ENCODE measurements at places on chromosomes 16 and 17. TPM values are rescaled to one million over a fixed set of nuclear protein-coding genes. Genes with fewer than 3 reads are reported as not detected.

KRTAP4-6 gene
- polyA plus RNA-seq, result not detected

ZG16 gene
- polyA plus RNA-seq, result 0.06 TPM

SPIRE2 gene
- 9.5 TPM for polyA plus RNA-seq

STH gene
- not detected for polyA plus RNA-seq

HBA1 gene
- 505 TPM for polyA plus RNA-seq

HOXB1 gene
- 0.26 TPM for polyA plus RNA-seq

IL17C gene
- polyA plus RNA-seq, result not detected

GOT2 gene
- 112 TPM for polyA plus RNA-seq

HOXB6 gene
- polyA plus RNA-seq, result 72.6 TPM

CMTM1 gene
- 4.8 TPM for polyA plus RNA-seq

KRT12 gene
- polyA plus RNA-seq, result not detected

ELMO3 gene
- polyA plus RNA-seq, result 5.5 TPM

KRT28 gene
- polyA plus RNA-seq, result not detected

GRCh38 chr17:81018044-81018802 is 16.7 kb upstream of the BAIAP2 start:
- no peak for DNase-seq

DNA sequence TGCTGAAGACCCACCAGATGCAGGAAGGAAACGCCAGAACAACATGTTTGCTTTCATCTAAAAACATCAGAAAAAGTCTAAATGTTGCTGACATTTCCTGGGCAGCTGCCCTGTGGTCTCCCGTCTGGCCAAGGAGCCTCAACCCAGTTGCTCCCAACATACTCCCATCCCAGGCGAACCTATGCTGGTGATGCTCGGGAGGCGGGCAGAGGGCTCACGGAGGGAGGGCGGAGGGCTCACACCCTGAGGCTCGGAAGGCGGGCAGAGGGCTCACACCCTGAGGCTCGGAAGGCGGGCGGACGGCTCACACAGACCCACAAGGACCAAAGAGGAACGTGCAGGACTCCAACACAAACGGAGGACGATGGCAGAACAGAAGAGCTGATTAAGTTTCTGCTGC is 135.4 kb downstream of the ANKRD11 start:
- DNase-seq, result no peak

GRCh38 chr17:56909742-56910508 is 3.9 kb downstream of the TRIM25 start:
- DNase-seq, result no peak

DNA sequence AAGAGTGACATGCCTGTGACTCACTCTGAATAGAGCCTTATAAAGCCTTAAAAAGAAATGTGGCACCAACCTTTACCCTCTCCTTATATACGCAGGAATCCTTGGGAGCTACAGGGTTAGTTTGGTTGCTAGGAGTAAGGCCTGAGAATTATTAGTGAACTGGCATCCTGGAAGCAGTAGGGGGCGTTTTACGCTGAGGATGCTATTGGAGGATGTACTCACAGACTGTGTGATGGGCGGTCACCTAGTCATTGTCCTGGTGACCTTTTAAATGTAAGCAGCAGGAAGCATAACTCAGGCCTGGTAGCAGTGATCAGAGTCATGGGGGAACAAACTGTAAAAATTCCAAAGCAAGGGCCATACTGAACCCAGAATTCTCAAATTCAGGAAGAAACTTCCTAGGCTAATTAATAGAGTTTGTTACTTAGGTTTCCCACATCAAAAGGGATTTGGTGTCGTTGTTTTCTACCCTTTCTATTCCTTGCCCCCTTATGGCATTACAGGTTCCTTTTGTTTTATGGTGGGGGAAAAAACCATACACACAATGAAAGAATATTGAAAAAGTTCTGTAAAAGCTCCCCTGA is 153.8 kb downstream of the SNX11 start:
- no peak for DNase-seq

DNA sequence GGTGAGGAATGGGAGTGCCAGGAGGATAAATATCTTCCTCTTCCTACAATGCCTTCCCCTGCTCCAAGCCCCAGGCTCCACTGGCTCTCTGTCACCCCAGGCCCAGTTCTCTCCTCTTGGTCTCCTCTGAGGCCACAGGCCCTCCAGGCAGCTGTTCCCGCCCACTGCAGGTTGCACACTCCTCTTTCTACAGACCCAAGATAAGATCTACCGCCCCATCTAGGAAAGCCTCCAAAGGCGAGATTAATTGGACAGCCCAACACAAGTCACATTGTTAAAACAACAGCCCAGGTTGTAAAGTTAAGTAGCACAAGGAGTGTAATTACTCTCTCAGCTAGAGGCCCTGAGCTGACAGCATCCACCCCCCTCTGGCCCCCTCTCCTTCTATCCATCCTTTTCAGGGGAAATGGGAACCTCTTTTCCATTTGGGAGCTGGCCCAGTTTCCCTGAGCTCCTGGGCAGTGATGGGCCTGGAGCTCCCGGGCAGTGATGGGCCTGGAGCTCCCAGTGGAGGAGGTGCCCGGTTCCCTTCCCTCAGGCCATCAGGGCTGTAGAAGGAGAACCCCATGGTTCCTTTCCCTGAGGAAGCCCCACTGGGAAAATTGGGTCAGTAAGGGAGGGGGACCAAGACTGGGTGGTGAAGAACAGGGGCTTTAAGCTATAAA is 7.3 kb downstream of the DLX4 start:
- no peak for DNase-seq

GRCh38 chr16:57898961-57899360 is 72.0 kb downstream of the CNGB1 start:
- no peak for DNase-seq

DNA sequence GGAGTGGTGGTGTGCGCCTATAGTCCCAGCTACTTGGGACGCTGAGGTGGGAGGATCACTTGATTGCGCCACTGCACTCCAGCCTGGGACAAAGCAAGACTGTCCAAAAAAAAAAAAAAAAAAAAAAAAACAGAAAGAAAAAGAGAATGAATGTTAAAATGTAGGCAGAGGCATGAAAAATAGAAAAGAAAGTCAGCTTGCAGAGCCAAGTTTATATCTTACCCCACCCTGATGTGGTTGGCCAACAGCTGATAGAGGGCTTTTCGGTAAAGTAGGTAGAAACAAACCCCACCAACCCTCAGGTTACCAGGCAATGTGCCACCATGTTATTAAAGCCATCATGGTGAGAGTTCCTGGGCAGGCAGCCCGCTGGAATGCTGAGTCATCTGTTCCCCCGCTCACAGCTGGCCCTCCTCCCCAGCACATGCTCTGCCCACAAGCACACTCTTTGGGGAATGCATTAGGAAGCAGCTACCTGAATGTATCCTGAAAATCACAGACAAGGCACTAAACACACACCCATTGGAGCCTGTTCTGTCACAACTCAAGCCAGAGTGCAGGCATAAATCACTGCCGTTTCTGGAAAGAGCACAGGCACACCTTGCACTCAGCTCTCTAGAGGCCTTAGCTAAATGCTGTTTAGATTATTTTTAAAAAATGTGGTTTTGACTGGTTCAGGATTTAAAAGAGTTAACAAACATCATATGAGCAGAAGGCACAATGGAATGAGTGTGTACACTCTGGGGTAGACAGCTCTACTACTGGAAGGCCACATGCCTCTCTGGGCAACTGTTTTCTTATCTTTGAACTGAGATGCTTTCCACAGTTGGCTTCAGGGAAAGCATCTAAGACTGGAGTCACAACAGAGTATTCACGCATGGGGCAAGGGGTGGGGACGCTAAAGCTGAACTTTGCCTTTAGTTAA is 128.5 kb downstream of the PARN start:
- no peak for DNase-seq

DNA sequence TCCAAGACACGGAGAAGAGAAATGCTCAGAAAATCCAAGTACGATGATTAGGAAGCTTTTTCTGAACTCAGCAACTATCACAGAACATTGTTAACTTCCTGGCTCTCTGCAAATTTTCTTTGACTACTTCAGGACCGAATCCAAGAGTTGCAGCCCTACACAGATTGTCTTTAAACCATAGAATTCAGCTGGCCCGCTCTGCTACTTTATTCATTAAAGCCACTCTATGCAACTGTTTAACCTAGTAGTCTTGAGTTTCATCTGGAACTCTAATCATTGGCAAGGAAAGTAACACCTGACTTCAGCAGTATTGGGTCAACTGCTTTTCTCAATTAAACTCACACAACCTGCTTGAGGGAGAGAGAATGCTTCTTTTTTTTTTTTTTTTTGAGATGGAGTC is 210.1 kb downstream of the SLC39A11 start:
- no peak for DNase-seq

GRCh38 chr16:81499576-81500380 is 55.2 kb downstream of the CMIP start:
- DNase-seq, result no peak

GRCh38 chr16:21227866-21228265 is 5.6 kb upstream of the ANKS4B start:
- no peak for DNase-seq

GRCh38 chr16:85286066-85286831 is 174.0 kb upstream of the CIBAR2 start:
- no peak for DNase-seq

DNA sequence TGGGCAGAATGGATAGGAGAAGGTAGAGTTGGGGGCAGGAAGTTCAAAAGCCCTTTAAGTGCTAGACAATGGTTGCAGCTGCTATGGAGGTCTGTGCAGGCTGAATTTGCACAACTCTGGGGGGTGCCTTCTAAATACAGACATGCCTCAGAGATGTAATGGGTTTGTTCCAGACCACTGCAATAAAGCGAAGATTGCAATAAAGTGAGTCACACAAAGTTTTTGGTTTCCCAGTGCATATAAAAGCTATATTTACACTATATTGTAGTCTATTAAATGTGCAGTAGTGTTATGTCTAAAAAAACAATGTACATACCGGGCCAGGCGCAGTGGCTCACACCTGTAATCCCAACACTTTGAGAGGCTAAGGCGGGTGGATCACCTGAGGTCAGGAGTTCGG is 60.5 kb upstream of the MYOCD start:
- DNase-seq, result no peak

GRCh38 chr16:52677501-52677900 is 130.6 kb upstream of the TOX3 start:
- DNase-seq, result no peak

DNA sequence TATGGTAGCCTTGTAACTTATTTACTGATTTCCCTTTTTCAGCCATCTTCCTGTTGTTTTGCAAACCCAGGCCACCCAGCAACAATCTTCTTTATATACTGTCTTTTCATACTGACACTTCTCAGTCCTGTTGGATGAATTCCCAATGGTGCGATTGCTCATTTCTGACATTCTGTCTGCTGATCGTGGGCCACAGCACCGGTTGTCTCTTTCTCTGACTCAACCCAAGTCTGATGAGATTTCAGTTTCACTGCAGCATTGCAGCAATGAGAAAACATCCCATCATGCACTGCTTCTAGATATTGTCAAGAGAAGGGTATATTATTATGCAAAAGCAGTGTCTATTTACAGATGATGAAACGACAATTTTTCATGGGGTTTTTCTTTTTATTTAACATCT is 349.2 kb upstream of the HSBP1 start:
- no peak for DNase-seq

DNA sequence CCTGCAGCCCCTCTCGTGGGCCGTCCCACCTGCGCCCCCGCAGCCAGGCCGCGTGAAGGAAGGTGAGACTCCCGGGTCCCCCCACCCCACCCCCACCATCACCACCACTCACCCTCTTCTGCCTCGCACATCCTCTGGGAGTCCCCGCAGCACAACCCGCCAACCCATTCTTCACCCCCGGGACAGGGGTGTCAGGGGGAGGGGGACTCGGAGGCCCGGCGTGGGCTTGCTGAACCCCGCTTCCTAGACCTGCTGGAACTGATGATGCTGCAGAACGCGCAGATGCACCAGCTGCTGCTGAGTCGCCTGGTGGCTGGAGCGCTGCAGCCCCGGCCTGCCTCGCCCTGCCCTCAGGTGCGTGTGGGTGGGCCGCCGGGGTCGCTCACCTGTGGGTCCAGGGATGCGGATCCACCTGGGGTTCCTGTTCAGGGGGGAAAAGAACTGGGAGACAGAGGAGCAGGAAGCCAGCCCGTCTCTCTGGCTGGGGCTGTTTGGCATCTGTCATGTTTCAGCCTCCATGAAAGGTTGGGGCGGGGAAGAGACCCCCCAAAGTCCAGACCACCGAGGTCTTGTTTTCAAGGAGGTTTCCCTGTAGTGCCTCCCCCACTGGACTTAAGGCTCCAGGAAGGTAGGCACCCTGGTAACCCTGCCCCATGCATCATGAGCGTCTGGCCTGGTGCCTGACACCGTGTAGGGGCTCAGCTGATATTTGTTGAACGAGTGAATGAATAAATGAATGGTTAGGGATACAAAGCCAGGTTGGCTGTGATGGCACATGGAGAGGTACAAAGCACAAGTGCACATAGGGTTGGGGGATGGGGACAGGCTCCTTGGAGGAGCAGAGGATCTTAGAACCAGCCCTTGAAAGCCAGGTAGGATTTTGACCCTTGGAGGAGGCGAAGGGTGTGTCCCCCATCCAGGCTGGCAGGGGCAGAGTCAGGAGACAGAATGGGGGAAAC is 849 bp downstream of the PRR29 start:
- DNase-seq, result no peak

GRCh38 chr16:88360999-88361398 is 21.8 kb upstream of the ZNF469 start:
- no peak for DNase-seq

GRCh38 chr17:10698096-10698818 is 863 bp downstream of the ADPRM start:
- DNase-seq, result no peak

GRCh38 chr17:77025781-77026180 is 115.0 kb upstream of the SEC14L1 start:
- no peak for DNase-seq

- DNase-seq, result no peak
Observed at GRCh38 chr17:497241-498034, 144.8 kb upstream of the RPH3AL start.

GRCh38 chr17:44095647-44096496 is 25.3 kb downstream of the G6PC3 start:
- peak; percentile 77 for DNase-seq

GRCh38 chr16:1493746-1494094 is 560 bp downstream of the TELO2 start:
- no peak for DNase-seq

GRCh38 chr16:6266703-6267102 is 1065.9 kb upstream of the RBFOX1 start:
- no peak for DNase-seq

GRCh38 chr17:61302953-61303816 is 96.5 kb upstream of the TBX2 start:
- no peak for DNase-seq

- DNase-seq, result no peak
Observed at GRCh38 chr16:84547546-84548061, 43.1 kb upstream of the MEAK7 start.

- no peak for DNase-seq
Observed at GRCh38 chr17:49457564-49458535, 37.2 kb upstream of the NGFR start.

GRCh38 chr16:3842994-3843393 is 37.5 kb downstream of the CREBBP start:
- DNase-seq, result no peak

GRCh38 chr16:87306516-87306915 is 10.7 kb downstream of the C16orf95 start:
- no peak for DNase-seq

- DNase-seq, result no peak
Observed at GRCh38 chr17:17518014-17518413, 21.8 kb upstream of the RASD1 start.

All from right renal cortex interstitium (tissue), 3 donors.